ENCODE measurements at places on chromosomes 2 and 18.

GRCh38 chr2:233225230-233226068, 26.0 kb upstream of the ATG16L1 start:
- H3K27me3 ChIP-seq: no peaks in the 10 kb centered on the region
- no peaks in the 10 kb centered on the region for H3K36me3 ChIP-seq
- H3K4me1 ChIP-seq: peaks cover 21% of the 10 kb centered on the region
- H3K4me3 ChIP-seq: no peak overlapping the region
- DNase-seq: no peak
- no peak overlapping the region for H3K27ac ChIP-seq

DNA sequence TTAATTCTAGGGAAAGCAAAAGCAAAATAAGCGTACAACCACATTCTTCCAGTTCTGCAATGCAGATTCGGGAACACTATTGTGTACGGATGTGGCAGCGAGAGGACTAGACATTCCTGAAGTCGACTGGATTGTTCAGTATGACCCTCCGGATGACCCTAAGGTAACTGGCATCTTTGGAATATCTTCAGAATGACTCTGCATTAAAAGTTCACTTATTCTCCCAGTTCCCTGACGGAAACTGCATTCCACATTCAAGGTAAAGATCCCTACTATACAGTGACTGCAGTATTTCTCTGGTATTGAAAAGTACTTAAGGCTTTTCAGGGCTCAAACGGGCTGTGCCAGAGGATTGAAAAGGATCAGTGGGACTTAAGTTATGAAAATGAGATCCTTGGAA, 10.9 kb downstream of the DDX18 start:
- H3K4me1 ChIP-seq: peaks cover 13% of the 10 kb centered on the region
- DNase-seq: no peak
- no peaks in the 10 kb centered on the region for H3K27me3 ChIP-seq
- H3K27ac ChIP-seq: no peak overlapping the region
- peaks cover 86% of the 10 kb centered on the region for H3K36me3 ChIP-seq
- no peak overlapping the region for H3K4me3 ChIP-seq

- no peaks in the 10 kb centered on the region for H3K27me3 ChIP-seq
- DNase-seq: no peak
- H3K4me1 ChIP-seq: no peaks in the 10 kb centered on the region
- no peak overlapping the region for H3K27ac ChIP-seq
- no peak overlapping the region for H3K4me3 ChIP-seq
Measured at GRCh38 chr2:205571360-205571959, 110.8 kb upstream of the NRP2 start.

DNA sequence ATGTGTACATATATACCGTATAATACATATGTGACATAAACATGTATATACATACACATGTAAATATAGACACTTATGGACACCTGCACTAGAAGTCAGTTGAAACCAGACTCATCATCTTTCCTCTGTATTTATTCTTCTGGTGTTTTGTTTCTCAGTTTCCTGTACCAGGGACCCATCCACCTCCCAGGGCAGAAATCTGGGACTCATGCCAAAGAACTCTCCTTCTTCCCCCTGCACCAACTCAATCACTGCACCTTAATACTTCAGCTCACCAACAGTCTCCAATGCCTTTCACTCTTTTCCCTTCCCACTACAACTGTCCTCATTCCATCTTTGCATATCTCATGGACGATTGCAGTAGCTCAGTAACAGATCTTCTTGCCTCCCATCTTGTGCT, 428.0 kb downstream of the FBXO15 start:
- H3K36me3 ChIP-seq: no peaks in the 10 kb centered on the region
- no peak for DNase-seq
- no peaks in the 10 kb centered on the region for H3K27me3 ChIP-seq
- H3K4me1 ChIP-seq: no peaks in the 10 kb centered on the region
- H3K27ac ChIP-seq: no peak overlapping the region

DNA sequence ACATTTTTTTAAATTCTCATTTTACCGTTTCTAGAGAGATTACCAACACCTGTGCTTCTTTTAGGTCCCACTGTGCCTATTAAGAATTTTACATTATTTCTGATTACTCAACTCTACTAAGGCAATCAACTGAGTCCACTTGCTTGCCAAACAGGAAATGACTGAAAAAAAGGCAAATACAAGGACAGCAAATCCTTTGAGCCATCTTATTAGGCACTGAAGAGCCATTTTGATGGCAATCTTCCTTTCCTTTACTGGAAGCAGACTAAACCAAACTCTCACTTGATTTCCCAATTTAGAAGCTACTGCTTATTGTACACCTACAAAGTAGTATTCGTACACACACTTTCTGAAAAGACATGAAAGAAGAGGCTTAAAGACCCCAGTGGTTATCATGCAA, 121.4 kb upstream of the COL3A1 start:
- H3K36me3 ChIP-seq: no peaks in the 10 kb centered on the region
- no peaks in the 10 kb centered on the region for H3K4me1 ChIP-seq
- no peak for DNase-seq
- no peak overlapping the region for H3K4me3 ChIP-seq

DNA sequence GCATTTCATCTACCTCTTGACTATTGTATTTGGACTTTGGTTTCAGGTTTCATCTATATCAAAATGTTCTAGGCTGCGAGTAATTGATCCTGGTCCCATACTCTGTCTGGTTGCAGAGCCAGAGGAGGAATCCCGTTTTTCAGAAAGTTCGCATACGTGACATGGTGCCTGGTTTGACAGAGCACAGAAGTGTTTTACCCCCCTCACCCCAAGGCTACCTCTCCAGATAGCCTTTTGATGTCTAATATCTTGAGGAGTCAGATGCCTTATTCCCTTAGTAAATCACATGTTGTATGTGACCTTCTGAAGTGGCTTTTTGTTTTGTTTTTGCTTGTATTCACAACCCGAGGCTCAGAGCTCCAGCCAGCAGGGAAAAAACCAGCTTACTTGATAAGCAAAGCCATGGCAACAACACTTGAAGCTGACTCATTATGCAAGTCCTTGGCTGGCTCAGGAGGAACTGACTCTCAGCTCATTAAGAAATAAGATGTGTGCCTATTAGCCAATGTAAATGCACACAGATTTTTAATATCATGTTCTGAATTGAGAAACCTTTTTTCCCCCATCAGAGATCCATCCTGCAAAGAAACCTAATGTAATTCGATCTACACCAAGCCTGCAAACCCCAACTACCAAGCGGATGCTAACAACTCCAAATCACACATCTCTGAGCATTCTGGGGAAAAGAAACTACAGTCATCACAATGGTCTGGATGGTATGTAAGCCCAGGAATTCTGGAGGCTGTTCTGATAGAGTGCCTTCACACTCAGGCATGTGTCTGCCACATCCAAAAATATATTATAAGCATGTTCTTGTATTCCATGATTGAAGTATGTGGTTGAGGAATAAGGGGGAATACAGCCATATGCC, 41.4 kb downstream of the OXER1 start:
- peaks cover 10% of the 10 kb centered on the region for H3K4me1 ChIP-seq
- peak; percentile 71 for DNase-seq
- H3K27me3 ChIP-seq: no peaks in the 10 kb centered on the region
- H3K4me3 ChIP-seq: no peak overlapping the region
- H3K27ac ChIP-seq: no peak overlapping the region

DNA sequence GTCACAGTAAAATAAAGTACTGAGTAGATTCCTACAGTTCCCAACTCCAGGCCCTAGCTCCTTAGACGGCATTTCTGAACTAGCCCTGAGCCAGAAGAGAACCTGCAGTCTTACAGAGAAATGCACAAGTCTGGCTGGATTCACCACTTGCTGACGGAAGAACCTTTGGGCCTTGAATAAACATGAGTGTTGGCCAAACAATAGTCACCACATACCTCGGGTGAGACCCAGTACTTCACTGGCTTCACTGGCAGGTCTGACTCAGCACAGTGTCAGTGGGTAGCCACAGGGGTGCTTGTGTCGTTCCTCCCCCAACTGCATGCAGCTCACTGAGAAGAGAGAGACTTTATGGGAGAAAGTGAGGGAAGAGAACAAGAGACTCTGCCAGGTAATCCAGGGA, 88.9 kb downstream of the TMEM185B start:
- H3K4me3 ChIP-seq: no peak overlapping the region
- DNase-seq: no peak

- H3K27ac ChIP-seq: no peak overlapping the region
- no peaks in the 10 kb centered on the region for H3K27me3 ChIP-seq
- no peaks in the 10 kb centered on the region for H3K36me3 ChIP-seq
- no peak for DNase-seq
Measured at GRCh38 chr2:239044336-239044735, 196.5 kb downstream of the TWIST2 start.

DNA sequence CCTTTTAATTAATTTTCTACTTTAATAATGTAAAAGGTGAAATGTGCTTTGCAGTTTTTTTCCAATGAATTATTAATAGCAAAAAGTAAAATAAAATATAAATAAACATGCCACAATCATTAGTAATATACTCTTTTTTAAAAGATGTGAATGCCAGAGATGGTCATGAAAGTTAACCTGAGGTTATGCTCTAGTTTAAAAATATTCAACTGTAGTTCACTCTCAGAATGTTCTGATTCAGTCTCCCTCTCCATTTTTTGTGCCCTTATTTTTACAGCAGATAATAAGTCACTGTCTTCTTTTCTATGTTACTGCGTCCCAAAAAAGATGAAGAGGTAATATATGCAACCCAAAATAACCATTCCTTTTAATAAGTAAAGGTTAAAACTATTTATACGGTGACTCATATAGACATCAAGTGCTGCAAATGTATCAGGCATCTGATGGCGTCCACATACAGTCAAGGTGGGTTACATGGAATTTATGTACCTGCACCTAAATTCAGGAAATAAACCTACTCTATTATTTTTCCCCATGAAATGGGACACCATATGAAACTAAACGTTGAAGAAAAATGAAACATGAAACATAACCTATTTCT, 153.6 kb upstream of the ZNF804A start:
- H3K36me3 ChIP-seq: no peaks in the 10 kb centered on the region
- no peak overlapping the region for H3K4me3 ChIP-seq
- H3K27me3 ChIP-seq: no peaks in the 10 kb centered on the region
- no peaks in the 10 kb centered on the region for H3K4me1 ChIP-seq

Data from activated CD8-positive, alpha-beta T cell treated with anti-CD3 and anti-CD28 coated beads for 36 hours (primary cell).